ENCODE measurements at places on chromosomes 13 and 19. TPM values are rescaled to one million over a fixed set of nuclear protein-coding genes. Genes with fewer than 3 reads are reported as not detected.

Gene GRIK5
- 0.54 TPM for polyA plus RNA-seq

Gene ZNF556
- not detected for polyA plus RNA-seq

Gene PGLYRP2
- not detected for polyA plus RNA-seq

GRCh38 chr19:45146741-45147205 lies 14.0 kb downstream of the NKPD1 start:
- no peak for DNase-seq

DNA sequence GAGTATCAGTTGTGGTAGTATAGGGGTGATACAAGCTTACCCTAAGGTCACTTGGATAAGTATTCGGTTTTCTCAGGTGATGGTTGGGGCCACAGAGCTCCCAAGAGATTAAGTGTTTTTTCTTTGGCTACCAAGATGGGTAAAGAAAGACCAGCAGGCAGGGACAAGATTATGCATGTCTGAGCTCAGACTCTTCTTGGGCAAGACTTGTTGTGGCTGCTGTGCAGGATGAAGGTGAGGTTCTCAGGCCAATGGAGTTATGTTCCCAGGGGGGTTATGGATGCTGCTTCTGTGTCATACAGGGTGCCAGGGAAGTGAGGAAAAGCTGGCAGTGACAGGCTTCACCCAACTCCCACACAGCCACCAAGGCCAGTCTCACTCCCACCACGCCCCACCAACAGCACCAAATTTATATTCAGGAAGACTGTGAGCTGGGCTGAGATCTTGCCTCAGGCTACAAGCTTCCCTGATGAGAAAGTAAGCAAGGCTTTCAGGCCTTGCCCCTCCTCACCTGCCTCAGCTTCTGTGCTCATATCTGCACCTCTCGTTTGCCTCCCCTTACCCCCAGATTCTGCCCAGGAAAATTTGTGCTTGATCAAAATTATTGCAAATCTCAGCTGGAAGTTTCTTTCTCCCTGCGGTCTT lies 511.8 kb upstream of the SLITRK1 start:
- no peak for DNase-seq

DNA sequence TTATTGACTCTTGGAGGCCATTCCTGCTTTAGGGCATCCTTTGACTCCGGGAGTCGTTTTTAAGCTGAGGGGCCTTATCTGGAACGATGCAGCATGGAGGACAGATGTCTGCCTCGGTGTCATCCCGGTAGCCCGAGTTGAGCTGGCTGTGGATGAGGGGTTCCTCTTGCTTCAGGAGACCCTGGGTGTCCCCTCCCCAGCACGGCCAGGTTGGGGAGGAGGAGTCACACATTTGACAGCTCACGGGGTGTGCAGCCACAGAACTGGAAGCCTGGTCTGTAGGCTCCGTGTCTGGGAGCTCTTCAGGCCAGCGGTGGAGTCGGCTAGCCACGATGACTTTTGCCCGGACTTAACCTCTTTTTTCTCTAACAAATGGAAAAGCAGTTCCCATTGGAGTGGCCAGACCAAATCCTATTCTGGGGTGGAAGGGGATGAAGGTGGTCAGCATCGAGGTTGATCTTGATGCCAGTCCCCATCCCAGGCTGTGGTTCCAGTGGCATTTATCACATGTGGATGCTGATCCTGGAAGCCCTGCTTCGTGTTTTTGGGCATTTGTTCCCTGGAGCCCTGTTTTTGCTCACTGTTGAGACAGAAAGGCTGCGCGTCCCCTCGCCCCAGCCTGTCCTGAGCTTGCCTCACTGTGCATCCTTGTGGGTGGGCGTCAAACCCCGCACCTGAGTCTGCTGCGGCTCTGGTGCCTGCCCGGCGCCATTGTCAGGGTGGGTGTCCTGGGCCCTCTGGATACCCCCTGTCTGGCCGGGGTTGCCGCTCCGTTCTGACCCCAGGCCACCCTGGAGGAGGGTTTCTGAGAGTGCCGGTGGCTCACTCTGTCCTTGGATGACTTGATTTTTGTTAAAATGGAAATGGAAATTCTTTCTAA lies 12.0 kb downstream of the TFDP1 start:
- no peak for DNase-seq

Gene OSCAR
- 0.28 TPM for polyA plus RNA-seq

GRCh38 chr13:49844181-49844580 lies 51.7 kb upstream of the KPNA3 start:
- DNase-seq, result no peak

DNA sequence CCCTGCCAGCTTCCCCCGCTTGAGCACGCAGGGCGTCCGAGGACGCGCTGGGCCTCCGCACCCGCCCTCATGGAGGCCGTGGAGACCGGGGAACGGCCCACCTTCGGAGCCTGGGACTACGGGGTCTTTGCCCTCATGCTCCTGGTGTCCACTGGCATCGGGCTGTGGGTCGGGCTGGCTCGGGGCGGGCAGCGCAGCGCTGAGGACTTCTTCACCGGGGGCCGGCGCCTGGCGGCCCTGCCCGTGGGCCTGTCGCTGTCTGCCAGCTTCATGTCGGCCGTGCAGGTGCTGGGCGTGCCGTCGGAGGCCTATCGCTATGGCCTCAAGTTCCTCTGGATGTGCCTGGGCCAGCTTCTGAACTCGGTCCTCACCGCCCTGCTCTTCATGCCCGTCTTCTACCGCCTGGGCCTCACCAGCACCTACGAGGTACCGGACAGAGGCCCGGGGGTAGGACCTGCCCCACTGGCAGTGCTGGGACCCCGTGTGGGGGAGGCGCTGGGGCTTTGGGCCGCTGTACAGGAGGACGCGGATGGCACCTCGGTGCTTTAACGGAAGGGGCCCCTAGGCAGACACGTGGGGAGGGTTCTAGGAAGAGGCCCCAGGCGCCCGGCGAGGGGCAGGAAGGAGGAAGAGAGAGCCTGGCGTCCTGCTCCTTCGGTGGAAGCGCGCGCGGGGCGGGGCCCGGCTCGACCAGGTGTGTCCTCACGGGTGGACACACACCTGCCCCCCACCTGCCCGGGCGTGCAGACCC lies 681 bp downstream of the SLC5A5 start:
- DNase-seq, result no peak
